CD8-positive, alpha-beta memory T cell (primary cell): ENCODE measurements at places on chromosomes 16 and 17.

DNA sequence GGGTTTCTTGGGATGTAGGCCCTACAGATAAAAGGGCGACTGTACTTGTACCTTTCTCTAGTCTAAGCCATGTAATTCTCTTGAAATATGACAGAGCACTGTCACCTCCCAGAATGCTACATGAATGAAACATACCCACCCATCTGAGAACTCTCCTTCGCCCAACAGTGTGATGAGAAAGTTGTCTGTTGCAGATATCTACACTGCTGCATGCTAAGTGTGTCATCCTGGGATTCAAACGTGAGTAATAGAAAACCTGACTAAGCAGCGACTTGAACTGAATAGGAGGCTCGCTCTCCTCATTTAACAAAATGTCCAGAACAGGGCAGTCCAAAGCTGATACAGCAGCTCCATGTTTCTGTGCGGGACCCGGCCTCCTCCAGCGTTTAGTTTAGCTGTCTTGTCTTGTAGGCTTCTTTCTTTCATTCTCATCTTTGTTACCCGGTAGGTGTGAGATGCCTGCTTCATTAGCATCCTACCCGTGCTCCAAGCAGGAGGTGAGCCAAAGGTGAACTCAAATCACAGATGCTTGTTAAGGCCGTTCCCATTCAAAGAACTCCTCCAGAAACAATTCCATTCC lies 211.9 kb downstream of the PRKCA start:
- no peak for DNase-seq

- DNase-seq = no peak
Observed at GRCh38 chr16:79592186-79592585, 8.4 kb downstream of the MAF start.

DNA sequence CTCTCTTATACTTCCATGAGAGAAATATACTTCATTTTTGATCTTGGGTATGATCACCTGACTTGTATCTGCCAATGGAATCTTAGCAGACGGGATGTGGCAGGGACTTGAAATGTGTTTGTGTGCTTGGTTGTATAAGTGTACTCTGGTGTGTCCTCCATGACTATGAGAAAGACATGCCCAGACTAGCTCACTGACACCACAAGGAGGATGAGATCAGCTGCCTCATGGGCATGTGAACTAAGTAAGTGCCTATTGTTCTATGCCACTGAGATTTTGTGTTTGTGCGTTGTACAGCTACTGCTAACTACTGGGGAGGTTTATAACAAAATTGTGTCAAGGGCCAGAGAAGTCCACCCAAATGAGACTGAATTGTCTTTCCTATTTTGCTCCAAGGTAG lies 402.2 kb upstream of the SALL1 start:
- no peak for DNase-seq

GRCh38 chr17:46962374-46962790 lies 16.7 kb downstream of the RPRML start:
- no peak for DNase-seq

- DNase-seq = no peak
Observed at GRCh38 chr17:72124438-72124775, 3.6 kb downstream of the SOX9 start.

GRCh38 chr16:69481901-69482341 lies 57.5 kb downstream of the CYB5B start:
- DNase-seq = no peak

DNA sequence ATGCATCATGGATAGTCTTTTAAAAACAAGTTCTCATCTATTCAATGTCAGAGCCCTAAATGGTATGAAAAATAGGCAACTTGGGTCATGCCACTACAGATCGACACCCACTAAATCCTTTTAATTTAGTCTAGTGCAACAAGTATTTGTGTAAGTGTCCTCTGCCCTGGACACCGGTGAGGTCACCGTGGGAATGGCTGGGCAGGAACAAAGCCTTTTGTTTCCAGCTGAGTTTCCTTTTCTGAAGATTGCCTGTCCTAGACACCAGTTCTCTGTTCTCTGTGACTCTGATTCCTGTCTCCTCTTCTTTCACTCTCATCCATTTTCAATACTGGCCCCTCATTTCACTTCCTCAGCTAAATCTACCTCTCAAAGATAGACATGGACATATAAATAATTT lies 446.5 kb downstream of the MAF start:
- DNase-seq = no peak

GRCh38 chr16:17348042-17348783 lies 122.5 kb downstream of the XYLT1 start:
- no peak for DNase-seq

DNA sequence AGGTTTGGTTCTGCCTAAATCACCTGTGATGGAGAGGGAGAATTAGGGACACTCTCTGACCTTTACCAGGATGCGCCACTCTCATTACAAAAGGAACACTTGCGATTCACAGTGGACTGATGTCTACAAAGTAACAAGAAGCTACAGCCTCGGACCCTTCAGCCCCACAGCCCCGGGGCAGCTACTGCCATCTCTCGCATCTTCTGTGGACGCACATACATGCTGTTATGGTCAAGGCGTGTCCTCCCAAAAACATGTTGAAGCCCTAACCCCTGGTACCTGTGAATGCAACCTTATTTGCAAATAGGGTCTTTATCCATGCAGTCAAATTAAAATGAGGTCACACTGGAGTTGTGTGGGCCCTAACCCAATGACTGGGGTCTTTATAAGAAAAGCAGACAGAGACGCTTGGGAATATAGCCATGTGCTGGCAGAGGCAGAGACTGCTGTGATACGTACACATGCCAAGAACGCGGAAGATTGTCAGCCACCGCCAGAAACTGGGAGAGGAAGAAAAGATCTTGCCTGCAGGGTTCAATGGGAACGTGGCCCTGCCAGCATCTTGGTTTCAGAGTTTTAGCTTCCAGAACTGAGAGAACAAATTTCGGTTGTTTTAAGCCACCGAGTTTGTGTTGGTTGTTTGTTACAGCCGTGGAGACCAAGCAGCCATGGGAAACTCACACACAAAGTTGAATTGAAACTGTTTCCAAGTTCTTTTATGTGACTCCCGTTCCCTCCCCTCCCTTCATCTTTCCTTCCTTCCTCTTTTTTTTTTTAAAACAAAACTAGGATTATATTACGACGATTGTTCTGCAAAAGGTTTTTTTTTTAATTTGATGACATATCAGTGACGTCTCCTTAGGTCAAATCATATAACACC lies 23.1 kb downstream of the ATP2C2 start:
- no peak for DNase-seq

GRCh38 chr17:42249681-42250446 lies 26.3 kb downstream of the STAT5B start:
- DNase-seq = no peak

DNA sequence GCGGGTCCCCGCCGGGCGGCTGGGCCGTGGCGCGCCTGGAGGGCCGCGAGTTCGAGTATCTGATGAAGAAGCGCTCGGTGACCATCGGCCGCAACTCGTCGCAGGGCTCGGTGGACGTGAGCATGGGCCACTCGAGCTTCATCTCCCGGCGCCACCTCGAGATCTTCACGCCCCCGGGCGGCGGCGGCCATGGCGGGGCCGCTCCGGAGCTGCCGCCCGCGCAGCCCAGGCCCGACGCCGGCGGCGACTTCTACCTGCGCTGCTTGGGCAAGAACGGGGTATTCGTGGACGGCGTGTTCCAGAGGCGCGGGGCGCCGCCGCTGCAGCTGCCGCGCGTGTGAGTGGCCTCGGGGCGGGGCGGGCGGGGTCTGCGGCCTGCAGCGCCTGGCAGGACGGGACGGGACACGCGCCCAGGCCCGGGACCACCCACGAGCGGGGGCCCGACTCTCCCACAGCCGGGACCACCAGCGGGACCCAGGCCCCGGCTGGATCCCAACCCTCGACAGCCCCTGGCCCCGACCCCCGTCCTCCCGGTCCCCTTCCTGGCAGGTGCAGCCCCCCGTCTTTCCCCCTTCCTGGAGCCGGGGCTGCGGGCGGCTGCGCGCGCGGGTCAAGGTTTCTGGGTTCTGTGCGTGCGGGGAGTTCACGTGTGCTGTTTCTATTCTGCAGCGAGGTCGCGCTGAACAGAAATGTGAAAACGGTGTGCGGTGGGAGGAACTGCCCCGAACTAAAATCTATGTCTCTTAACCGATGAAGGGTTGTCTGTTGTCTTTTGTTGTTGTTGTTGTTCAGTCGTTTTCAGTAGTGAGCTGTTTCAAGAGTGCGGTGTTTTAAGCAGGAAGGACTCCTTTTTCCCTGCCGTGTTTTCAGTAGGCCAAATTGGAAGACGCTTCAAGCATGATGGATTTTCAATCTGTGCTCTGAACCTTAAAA lies 705 bp downstream of the FOXK2 start:
- peak; percentile 23 for DNase-seq

DNA sequence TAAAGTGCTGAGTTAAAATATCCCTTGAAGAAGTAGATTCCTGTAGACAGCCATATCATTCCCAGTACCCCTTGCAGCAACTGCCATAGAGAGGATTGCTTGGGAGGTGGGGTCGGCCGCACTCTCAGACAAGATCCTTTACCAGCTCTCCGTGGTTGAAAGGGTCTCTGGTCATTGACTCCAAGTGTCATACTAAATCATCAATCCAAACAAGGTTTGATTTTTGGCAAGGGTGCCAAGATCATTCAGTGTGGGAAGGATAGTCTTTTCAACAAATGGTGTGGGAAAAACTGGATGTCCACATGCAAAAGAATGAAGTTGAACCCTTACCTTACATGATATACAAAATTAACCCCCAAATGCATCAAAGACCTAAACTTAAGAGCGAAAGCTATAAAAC lies 21.8 kb downstream of the TBX2 start:
- no peak for DNase-seq

DNA sequence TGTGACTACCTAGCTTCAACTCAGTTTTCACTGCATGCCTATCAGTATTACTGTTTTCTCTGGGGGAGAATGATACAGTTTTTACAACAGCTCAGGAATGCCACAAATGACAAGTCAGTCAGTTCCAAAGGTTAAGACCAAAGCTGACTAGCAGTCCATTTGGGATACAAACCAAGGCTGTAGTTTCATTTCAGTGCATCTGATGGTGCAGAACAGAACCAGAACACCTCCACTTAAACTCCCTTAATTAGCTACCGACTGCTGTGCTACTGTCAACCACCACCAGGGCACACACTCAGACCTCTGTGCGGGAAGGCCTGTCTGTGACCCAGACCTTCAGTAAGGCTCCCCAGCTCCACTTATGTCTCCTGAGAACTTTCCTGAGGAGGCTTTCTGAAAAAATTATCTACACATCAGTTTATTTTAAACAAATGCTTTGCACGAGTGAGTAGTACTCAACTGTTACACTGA lies 20.4 kb downstream of the NFE2L1 start:
- no peak for DNase-seq

GRCh38 chr17:4626734-4627256 lies 14.7 kb downstream of the ALOX15 start:
- no peak for DNase-seq

DNA sequence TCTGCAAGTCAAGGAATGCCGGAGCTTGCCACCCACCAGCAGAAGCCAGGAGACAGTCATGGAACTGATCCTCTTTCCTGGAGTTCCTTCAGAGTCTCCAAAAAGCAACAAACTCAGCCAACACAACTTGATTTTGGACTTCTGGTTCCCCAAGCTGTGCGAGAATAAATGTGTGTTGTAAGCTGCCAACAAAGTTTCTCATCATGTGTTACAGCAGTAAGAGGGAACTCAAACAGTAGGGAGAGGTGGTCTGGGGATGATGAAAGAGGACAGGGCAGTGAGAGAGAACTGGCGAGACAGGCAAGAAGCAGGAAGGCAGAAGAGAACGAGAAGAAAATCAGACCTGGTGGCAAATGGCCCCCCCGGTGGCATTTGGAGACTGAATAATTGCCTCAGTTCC lies 204.9 kb downstream of the MAF start:
- DNase-seq = no peak
